ENCODE measurements at places on chromosomes 16 and 17.

- DNase-seq = no peak
Measured at GRCh38 chr17:49567104-49567521, 8.6 kb upstream of the NXPH3 start.

DNA sequence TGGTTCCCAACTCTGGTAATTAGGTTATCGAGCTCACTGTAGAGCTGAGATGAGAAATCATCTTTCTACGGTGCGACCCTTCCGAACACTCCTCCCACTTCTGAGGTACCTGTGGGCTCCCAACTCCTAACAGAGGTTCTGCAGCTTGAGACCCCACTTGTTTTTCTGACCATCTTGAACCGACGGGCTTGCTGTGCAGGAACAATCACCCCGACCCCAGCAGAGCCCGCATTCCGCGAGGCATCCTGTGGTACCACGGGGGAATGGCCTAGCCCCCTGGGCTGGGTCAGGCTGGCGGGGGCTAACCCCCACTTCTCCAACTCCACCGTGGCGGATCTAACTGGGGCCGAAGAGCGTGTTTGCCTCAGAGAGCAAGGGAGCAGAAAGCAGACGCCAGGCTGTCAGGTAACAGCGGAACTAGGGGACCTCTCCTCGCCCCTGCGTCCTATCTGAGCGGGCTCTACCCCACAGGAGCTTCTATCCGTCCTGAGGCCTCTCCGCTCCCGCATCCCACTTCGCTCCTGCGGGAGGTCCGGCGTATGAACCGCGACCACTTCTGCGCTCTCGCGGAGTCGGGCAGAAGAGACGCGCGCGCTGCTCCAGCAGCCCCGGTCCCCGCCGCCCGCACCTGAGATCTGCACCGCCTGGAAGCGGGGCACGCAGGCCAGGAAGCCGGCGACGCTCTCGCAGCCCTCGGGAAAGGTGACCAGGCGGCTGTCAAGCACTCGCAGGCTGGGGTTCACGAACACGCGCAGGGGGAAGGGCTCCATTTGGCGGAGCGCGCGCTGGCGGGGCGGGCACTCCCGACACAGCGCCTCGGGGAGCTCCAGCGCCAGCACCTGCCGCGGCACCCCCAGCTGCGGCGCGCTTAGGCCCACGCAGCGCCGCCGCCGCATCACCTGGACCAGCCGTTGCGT lies 761 bp downstream of the PDF start:
- no peak for DNase-seq

DNA sequence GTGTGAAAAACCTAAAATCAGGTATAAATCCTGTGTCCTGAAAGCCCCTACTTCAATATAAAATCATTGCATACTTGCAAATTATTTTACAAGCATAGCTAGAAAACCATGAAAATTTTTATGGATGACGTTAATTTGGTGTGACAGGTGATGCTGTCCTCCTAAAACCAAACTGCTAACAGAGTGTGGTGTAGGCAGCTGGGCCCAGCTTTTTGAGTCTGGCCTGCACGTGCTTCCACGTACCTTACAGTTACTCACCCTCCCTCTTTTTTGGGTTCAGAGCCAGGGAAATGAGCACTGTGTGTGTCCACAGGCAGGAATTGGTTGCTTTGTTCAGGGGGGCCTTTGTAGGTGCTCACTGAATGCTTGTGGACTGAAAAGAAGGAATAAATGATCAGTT lies 36.4 kb downstream of the CLEC16A start:
- no peak for DNase-seq

- no peak for DNase-seq
Measured at GRCh38 chr17:81403671-81404534, 8.6 kb downstream of the BAHCC1 start.

DNA sequence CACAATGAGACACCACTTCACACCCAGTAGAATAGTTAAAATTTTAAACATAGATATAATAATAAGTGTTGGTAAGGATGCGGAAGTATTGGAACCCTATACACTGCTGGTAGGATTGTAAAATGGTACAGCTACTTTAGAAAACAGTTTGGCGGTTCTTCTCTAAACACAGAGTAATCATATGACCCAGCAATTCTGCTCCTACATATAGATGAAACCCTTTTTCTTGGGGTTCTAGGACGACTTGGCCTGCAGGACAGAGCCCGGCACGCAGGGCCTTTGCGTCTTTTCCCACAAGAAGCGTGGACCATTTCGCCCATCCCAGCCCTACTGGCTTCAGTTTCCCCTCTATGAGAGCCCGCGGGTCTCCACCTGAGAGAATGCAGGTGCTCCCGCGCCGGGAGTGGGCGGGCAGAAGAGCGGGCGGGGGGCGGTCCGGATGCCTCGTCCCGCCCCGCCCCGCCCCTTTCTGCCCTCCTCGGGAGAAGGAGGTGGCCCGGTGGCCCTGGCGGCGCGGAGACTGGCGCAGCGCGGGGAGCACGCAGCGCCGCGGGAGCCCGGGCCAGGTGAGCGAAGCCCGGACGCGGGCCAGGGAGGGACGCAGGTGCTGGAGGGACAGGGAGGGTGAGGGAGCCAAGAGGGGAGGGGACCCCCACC lies at the start of gene SDR42E2:
TSS of gene SDR42E2 (plus strand) at position 508 of the 657 bp plus-strand sequence. CDS start 3,077 bp downstream, outside the sequence.
- no peak for DNase-seq

DNA sequence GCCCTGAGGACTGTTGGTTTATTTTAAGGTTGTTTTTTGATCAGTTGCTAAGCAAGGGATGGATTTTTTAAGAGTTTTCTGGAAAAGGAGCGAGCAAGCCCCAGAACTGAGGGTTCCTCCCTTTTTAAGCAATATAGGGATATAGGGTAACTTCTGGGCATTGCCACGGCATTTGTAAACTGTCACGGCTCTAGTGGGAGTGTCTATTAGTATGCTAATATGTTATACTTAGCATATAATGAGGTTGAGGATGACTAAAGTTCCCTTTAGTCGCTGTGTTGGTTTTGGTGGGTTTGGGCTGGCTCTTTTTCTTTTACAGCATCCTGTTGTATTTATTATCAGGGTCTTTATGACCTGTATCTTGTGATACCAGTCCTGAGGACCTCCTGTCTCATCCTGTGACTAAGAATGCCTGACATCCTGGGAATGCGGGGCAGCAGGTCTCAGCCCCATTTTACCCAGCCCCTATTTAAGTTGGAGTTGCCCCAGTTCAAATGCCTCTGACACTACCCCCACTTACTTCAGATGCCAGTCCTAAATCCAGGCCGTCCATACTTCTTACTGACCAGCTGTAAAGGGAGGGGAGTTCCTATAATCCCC lies 59.4 kb downstream of the MFSD11 start:
- DNase-seq = no peak

DNA sequence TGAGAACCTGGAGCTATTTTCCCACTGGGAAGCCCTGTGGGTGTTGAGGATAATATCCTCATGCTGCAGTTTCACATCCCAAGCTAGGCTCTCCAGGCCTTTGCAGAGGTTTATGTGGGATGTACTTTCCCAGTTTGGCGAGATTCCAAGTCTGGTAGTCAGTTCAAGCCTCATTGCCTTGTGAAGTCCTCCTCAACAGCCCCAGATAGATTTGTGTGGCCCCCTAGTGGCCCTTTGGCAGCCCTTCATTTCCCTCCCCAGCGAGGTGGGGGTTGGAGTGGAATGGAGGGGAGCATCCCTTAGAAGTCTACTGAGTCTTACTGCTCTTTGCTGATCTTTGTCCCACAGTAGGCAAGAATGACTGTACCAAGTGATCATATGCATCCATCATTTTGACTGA lies 137.9 kb downstream of the CDH11 start:
- peak; percentile 72 for DNase-seq

DNA sequence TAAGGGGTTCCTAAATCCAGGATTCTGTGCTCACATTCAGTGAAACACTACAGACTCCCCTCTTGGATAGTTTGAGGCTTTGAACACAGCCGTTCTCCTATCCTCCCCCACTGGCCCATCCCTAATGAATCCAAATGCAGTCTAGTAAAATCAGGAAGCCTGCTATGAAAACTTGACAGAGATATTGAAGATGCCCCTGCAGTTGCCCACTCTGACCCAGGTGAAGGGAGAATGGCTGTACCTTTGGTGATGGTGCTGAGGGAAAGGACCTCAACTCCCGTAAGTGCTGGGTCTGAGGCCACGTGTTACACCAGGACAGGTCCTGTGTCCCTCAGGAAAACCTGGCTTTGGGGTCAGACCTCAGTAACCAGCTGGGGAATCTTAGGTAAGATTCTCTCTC lies 54.4 kb downstream of the SF3B3 start:
- no peak for DNase-seq

DNA sequence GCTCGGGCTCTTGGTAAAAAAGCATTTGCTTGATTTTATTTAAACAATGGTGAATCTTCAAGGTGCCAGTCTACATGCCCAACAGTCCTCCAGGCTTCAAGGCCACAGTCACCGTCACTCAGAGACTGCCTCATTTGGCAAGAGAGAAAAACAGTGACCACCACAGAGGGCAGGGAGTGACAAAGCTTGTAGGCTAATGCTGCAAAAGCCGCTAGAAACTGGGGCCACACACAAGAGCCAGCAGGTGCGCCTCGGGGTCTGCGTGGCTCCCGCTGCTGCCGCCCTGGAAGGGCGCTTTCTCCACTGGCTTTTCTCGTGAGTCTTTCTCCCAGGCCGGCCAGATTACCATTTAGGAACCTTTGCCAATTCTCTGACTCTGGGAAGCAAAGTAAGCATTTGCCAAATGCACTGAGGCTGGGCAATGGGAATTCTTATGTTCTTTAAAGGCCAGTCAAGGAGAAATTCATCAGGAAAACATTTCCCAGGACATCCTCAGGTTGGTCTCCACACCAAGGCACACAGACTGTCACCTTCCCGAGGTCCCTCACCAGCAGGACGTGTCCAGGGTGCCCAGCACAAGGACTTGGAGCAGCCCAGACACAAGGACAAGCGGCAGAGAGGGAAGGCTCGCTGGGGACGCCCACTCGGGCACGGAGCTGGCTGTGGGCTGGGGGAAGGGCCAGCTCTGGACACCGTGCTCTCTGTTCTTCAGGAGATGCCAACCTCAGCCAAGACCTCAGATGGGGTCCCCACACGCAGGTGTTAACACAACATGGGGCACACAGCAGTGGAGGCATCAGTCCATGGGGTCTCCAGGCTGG lies 12.5 kb upstream of the C16orf95 start:
- no peak for DNase-seq

DNA sequence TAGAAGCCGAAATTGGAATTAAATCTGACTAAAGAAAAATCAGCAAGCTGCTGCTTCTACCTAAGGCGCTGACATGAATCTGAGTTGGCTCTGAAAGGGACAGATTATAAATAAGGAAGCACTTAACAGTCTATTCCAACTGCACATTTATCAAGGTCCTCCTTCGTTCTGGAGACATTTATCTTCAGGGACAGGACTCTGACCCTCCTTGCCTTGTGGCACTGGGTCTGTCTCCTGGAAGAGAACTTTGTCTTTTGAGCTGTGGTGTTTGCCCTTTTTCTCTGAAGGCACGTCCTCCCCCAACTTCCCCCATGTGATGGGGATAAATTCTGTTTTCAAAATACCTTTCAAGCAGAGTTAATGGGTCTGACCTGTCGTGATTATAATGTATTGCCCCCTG lies 47.0 kb upstream of the MARCHF10 start:
- DNase-seq = no peak

GRCh38 chr16:24919536-24919935 lies 73.8 kb downstream of the SLC5A11 start:
- no peak for DNase-seq

DNA sequence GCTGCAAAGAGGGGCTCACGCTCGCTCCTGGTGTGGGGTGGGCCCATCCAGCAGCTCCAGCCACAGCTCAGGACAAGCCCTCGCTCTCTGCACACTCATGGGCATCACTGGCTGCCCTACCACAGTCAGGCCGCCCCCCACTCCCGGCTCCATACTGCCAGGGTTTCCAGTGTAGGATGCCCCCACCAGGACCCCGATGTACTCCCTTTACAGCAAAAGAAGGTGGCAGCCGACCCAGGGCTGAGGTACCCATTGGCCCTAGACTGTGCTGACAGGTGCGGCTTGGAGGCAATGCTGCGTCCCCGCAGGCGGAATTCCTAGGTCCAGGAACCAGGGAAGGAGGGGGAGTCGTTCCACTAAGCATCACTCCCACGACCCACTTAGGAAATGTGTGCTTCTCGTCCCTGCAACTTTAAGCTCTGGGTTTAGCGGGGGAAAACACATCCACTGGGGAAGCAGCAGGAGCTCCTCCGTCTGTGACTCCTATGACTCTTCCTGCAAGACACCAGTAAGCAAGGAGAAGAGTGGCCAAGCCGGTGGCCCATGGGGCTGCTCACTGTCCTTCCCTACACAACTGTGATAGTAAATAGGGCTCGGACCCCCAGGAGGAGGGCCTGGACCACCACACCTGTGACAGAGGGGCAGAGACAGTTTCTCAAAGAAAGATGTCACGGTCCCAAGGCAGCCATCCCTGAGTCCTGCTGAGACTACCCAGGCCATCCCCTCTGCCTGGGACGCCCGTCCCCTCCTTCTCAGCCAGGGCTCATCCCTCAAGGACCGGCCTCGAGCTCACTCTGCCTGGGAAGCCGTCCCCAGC lies 13.1 kb downstream of the CORO7 start:
- DNase-seq = no peak

DNA sequence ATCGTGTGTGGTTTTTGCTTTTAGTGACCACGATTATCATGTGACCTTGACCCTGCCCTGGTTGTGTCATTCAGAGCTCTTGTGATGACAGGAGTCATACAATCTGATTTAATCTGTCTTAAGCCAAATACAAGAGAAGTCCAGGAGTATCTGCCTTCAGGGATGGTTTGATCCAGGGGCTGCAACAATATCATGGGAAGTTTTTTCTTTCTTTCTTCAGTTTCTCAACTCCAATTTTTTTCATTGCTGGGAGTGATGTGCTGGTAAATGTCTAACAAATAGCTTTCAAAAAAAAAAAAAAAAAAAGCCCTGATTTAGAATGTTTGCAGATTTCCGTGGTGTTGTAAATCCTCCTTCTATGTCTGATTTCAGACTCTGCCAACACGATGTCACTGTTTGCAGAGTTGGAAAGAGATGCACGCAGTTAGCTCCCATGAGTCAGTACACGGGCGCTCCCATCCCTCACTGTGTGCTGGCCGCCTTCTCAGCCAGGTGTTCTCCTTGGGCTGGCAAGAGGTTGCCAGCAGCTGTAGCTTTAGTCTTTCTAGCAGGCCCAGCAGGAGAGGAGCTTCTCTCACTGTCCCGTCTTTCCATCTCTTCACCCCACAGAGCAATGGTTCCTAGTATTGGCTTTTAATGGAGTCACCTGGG lies 229.7 kb downstream of the SNX29 start:
- no peak for DNase-seq

DNA sequence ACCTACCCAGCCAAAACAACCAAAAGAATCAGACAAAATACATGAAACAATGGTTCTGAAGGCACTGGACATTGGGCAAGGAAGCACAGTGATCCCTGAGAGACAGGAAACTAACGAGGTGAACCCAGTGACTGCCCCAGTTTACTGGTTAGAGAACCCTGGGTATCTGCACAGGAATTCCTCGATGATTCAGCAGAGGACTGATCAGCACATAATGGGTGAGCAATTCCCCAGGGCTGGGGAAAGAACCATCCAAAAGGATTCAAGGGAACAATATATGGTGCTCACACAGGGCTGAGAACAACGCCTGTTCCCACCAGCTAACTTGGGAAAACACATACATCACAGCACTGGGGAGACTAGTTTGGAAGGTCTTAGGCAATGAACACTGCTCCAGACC lies 167.2 kb downstream of the PARN start:
- DNase-seq = peak; percentile 41

Data from HCEC 1CT (cell line).